ENCODE measurements at places on chromosomes 3 and 15.

DNA sequence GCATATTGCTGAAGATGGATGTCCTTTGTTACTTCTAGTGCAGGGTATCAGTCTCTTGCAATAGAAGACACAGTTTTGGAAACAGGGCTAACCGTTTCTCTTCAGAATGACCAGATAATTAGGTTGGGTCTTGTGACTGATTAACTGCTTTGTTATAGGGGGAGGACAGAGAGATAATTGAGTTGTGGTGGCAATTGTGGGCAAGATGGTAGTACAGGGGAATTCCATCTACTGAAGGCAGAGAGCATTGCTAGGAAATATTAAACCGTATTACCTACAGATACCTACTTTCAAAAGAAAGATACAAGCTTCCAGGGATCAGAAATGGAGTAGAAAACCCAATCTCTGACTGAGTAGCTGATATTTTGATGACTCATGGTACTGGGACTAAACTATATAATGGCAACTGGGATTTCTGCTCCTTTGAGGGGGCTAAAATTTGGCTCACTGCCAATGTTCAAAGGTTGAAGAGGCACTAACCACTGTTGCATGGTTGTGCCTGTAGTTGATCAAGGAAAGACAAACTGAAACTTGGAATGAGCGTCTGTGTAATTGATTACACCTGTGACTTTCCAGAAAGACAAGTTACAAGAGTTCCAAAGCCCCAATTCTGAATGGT, 4.2 kb downstream of the PRR23B start:
- DNase-seq = no peak

- DNase-seq = no peak
Measured at GRCh38 chr15:33442449-33442848, 131.7 kb downstream of the RYR3 start.

DNA sequence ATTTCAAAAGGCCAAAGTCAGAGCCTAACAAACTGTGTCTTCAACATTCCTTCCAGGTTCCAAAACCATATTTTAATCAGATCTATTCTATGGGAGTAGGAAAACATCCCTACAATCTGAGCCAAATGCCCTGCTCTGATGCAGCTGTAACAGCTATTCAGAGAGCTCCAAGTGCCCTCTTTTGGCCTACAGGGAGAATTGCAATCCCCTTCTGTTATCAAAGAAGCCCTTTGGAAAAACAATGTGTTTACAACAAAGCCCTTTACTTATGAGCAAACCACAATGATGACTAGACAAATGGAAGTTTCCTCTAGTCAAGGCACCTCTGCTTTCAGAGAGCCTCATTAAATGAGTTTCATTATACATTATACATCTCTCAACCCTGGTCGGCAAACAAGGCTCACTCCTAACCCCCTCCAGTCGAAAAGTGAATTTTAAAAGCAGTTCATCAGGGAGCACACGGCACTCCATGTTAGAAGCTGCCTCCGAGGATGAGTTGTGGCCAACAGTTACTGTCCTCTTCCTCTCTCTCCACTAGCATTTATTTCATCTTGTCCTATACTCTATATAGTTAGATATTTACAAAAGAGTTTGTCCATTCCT, 42.6 kb upstream of the TMCO5A start:
- DNase-seq = no peak

- DNase-seq = no peak
Measured at GRCh38 chr3:4866866-4867265, 112.4 kb upstream of the BHLHE40 start.

- no peak for DNase-seq
Measured at GRCh38 chr3:181458857-181459256, 252.9 kb upstream of the SOX2 start.

GRCh38 chr15:94056314-94056713, 175.0 kb upstream of the MCTP2 start:
- peak; percentile 69 for DNase-seq

DNA sequence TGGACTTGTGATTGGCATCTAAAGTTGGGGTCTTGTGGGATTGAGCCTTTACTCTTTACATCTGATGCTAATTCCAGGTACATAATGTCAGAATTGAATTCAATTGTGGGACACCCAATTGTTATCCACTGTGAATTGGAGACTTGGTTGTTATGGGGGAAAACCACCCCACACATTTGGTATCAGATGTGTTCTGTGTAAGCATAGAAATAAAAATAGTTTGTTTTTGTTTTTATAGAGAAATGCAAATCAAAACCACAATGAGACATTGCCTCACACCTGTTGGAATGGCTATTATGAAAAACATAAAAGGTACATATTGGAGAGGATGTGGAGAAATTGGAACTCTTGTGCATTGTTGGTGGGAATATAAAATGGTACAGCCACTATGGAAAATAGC, 58.5 kb downstream of the CPA3 start:
- DNase-seq = no peak

DNA sequence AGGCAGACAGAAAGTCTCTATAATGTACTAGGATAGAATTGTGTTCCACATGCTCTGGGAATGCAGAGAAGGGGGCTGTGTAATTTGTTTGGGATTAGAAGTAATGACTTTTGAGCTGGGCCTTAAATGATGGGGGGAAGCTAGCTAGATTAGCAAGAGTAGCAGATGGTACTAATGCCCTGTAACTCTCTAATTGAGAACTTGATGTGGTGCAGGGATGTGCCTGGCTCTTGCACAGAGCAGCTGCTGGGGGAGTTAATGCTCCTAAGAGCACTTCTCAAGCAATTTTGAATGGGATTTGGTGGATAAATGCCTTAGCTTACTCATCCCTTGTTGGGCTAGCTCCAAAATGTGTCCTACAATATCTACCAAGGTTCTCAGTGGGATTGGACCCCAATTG, 12.4 kb upstream of the SYN2 start:
- no peak for DNase-seq

- DNase-seq = no peak
Measured at GRCh38 chr3:15324379-15324808, 8.0 kb downstream of the SH3BP5 start.

DNA sequence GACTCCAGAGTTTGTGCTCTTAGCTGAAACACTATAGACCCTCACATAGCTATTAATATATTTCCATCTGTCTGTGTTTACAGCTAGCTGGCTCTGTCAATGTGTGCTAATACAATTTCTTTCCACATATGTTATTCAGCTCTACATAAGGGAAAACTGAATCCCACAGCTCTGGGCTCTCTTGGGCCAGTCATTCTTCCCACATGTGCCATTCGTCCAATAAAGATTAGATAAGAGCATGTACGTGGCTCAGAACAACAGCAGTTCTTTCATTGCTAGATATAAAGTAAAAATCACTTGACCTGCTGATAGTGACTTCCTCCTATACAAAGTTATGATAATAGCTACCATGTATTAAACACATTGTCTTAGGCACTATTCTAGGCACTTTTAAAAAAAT, 2.8 kb upstream of the ILDR1 start:
- DNase-seq = no peak

GRCh38 chr3:127209155-127209839, 16.4 kb downstream of the PRR23E start:
- DNase-seq = no peak

DNA sequence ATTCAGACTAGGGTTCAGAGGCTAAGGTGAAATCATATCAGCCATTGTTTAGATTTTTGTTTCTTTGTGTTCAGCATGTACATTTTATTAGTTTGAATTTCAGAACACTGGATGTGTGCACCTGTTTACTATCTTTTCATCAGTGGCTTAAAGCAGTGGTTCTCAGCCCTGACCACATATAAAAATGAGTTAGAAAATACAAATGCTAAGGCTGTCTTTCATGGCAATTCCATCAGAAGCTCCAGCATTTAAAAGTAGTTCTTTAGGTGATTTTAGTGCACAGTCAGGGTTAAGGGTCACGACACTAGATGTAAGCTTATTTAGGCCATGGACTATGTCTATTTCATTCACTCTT, 213.5 kb downstream of the NECTIN3 start:
- no peak for DNase-seq

- DNase-seq = no peak
Measured at GRCh38 chr3:123385981-123386380, 62.9 kb downstream of the ADCY5 start.

- no peak for DNase-seq
Measured at GRCh38 chr3:37892927-37893600, 31.4 kb downstream of the CTDSPL start.
